ENCODE measurements at places on chromosomes 16 and 17.

- DNase-seq: no peak
Observed at GRCh38 chr17:83164490-83164889, 85.1 kb downstream of the METRNL start.

DNA sequence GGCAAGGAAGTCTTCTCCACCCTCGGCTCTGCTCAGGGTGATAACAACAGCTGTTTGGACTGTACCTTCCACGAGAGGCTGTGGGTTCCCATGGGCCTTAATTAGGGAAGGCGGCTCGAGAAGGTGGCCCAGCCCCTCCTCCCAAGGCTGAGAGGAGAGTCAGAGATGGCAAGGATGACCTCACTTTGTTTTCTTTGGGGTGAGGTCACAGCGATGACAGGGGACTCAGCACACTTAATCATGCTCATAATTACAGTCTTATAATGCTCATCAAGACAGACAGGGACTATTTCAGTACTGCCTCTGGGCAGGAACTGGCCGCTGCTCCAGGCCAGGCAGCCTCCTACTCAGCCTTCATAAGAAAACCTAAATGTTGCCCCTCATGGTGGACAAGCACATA, 19.7 kb downstream of the WFDC1 start:
- DNase-seq: no peak

DNA sequence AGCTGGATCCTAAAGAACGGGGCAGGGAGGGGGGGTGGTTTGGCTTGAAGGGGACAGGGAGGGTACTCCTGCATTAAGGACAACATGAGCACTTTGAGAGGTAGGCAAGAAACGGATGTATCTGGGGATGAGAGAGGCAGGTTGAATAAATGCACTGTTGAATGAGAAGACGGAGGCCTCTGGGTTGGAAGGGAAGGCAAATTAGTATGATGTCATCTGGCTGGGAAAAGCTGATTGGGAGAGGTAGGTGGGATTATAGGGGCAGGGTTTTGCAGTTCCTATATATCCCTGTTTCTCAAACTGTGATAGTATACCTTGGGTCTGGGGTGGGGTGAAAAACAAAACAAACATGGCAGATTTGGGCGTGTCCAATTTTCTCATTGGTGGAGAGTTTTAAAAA, 44.3 kb downstream of the PRKAR1A start:
- no peak for DNase-seq

DNA sequence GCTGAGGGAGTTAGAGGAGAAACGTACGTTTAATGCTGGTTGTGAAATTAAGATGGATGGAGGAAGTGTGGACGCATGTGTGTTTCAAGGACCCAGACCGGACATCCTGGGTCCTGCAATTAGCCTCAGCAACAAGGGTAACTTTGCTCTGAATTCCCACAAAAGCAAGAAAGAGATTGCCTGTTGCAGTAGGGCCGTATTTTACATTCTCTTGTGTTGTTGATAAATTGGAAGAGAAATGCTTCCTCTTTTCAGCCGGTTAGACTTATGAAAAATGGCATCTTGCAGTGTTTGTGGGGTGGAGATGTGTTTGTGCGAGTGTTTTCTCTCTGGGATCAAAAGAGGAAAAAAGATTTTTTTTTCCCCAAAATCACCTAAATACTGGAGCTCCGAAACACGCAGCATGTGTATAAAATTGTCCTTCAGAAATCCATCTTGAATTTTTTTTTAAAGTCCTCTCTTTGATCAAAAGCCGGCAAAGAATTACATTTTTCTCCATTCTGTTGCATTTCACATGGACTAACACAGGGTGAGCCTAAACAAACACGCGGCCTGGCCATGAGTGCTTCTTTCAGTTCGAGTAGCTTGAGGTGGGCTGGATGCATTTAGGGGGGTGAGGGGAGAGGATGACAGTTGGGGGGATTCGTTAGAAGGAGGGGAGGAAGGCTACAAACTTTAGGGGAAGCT, 251.6 kb downstream of the C16orf95 start:
- no peak for DNase-seq

GRCh38 chr17:43573579-43574321, 27.6 kb upstream of the ETV4 start:
- no peak for DNase-seq

DNA sequence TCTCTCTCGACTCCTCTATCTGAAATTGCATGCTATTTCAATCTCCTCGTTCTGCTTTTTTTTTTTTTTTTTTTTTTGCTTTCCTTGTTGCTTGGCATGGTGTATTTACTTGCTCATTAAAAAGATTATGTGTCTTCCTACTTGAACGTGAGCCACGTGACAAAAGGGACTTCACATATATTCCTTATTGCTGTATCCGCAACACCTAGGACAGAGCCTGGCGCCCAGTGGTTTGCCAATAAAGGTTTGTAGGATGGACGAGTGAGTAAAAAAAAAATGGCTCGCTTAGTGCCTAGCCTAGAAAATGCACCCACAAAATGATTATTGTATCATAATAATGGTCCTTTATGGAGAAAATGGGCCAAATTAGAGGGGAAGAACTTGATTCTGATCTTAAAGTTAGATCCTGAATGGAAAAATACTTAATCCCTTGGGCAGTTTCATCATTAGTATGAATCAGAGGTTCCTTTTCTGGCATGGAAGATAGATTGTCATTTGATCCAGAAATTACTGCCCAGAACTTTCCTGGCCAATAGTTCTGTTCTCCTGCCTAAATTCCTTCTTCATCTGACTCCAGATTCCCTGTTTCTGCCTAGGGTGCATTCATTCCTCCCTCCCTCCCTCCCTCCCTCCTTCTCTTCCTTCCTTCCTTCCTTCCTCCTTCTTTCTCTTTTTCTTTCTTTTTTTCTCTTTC, 13.6 kb upstream of the TMEM220 start:
- DNase-seq: no peak

DNA sequence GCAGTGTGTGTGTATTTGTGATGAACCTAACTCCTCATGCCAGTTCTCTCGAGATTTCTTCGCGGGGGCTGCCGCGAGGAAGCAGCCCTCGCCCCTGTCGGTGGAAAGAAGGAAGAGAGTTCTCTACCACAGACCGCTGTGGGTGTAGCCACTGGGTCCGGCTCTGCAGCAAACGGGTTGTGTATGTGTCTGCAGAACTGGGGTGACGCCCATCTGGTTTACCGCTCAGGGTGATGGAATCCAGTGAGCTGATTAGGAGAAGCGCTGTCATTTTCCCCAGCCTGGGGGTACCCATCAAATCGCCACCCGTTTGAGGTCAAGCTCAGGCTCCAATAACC, 7.7 kb downstream of the CORO6 start:
- peak; percentile 90 for DNase-seq

DNA sequence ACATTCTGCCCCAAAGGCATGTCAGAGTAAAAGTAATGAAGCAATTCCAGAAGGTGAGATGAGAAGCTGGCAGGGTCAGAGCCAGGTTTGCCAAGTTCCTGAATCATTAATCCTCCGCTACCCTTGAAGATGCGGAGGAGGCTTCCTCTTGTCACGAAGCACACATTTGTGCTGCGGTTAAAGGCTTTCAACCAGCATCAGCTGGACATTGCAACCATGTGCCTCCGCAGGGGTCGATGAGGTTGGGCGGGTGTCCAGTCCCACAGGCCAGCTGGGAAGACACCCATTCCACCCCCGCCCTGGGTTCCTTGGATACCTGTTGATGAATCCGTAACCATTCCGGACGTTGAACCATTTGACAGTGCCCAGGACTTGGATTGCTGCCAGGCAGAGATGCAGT, 1.3 kb downstream of the YBX2 start:
- DNase-seq: no peak

DNA sequence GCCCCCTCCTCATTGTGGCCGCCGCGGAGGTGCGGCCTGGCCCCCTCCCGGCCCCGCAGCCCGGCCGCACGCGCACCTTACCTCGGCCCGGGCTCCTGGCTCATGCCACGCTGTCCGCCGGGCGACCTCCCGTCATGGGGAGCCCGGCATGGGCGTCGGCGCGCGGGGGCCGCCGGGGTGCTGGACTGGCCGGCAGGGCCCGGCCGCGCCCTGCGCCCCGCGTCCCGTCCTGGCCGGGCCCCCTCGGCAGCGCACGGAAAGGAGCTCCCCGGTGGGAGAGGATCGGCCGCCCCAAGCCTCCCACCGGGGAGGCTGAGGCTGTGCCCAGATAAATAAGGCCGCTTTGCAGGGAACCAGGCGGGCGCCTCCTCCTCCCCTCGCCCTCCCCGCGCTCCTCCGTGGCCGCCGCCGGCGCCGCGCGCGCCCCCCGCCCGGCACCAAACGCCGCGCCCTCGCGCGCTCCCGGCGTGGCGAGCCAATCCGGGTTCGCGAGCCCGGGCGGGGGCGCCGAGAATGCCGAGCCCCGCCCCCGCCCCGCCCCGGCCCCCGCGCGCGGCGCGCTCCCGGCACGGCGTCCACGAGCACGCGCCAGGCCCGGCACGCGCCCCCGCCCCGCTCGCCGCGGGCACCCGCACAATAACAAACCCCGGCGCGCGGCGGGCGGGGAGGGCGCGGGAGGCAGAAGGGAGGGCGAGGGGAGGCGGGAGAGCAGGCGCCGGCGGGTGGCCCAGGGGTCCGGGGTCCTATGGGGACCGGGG, at the start of gene FBXL16:
TSS of gene FBXL16 (minus strand) at position 371 of the 758 bp plus-strand sequence. CDS start 8,396 bp downstream, outside the sequence.
- no peak for DNase-seq

GRCh38 chr17:2724784-2725164, 13.2 kb upstream of the CLUH start:
- peak; percentile 38 for DNase-seq

DNA sequence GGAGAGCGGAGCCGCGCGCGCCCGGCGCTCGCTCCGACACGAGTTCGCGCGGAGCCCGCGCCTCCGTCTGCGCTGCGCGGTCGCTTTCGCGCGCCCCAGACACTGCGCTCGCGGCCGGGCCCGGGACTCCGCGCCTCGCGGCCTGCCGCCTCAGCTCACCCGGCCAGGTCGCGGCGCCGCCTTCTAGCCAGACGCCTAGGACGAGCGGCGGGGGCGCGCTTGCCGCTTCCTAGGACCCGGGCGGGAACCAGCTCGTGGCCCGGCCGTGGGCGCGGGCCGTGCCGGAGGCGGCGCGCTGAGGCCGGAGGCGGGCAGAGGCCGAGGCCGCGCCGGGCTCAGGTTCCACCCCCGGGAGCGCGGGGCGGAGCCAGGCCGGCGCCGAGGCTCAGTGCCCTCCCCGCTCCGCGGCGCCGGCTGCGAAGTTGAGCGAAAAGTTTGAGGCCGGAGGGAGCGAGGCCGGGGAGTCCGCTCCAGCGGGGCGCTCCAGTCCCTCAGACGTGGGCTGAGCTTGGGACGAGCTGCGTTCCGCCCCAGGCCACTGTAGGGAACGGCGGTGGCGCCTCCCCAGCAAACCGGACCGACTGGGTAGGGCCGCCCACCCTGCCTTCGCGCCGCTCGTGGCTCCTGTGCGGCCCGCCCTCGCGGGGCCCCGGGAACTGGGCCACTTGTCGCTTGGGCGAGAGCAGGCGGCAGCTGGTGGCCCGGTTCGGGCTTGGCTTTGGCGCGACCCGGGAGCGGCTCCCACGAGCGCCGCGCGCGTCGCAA, at the start of gene SPHK1:
TSS of gene SPHK1 (plus strand) at position 388 of the 765 bp plus-strand sequence. CDS start 1,036 bp downstream, outside the sequence.
- DNase-seq: peak; percentile 66

- DNase-seq: no peak
Observed at GRCh38 chr16:11794996-11795886, 1.8 kb downstream of the ZC3H7A start.

DNA sequence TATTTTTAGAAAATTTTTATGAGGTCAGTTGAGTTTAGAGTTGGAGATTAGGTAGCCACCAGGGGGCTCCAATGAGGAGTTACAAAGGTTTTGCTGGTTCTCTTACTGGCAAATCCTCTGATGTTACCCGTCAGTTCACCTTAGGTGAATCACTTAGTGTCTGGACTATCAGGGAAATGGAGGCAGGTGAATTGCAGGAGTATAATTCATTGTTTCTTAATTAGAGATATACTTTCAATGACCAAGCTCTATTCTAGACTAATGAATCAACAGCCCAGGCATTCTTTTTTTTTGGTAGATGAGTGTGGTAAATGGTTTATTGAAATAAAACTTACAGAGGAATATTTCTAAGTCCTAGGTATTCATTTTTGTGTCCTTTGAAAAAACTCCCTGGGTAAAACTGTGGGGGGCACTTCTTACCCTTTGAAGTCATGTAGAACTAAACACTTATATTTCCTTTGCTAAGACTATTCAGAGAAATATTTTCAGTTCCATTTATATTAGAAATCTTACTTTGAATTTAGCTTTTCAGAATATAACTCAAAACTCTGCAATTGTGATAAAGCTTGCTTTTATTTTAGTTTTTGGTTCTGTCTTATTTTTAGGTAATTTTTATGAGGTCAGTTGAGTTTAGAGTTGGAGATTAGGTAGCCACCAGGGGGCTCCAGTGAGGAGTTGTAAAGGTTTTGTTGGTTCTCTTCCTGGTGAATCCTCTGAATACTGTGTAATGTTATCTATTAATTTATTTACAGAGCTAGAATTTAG, 17.7 kb downstream of the PSMD11 start:
- peak; percentile 78 for DNase-seq

DNA sequence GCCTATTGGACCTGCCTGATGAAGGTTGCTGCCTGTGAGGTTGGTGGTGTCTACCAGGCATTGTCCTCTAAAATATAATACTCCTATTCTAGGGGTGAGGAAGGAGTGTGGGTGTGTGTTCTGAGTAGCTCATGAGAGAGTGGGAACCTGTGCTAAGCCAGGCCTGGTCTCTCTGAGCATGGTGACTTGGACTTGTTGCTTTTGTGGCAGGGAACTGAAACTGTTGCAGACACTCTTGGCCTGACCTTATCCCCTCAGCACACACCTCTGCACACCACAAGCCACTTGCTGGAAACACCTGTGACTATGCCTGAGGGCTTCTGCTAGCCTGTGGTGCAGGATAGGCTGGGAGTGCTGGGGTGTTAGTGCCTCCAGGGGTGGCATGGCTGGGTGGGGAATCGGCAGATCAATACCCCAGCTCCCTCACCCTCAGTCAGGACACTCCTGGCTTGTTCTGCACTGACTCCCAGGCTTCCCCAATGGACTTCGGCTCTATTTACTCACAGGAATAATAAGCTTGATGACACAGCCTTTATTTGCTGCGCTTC, 29.9 kb downstream of the PLCG2 start:
- peak; percentile 14 for DNase-seq

DNA sequence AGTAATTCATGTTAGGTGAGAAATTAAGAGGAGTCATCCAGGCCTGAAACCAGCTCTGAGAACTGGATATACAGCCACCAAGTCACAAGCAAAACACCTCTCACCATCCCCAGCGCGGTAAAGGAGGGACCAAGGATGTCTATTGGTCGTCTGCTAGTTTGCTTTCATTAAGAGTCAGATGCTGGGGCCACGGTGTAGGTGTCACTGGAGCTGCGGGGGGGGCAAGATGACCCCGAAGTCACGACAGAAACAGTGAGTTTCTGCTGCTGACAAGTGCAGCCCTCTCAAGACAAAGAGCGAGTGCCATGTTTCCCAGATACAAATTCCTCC, 790 bp downstream of the NCBP3 start:
- DNase-seq: peak; percentile 48

- no peak for DNase-seq
Observed at GRCh38 chr16:52827456-52827855, 225.2 kb downstream of the CHD9NB start.

DNA sequence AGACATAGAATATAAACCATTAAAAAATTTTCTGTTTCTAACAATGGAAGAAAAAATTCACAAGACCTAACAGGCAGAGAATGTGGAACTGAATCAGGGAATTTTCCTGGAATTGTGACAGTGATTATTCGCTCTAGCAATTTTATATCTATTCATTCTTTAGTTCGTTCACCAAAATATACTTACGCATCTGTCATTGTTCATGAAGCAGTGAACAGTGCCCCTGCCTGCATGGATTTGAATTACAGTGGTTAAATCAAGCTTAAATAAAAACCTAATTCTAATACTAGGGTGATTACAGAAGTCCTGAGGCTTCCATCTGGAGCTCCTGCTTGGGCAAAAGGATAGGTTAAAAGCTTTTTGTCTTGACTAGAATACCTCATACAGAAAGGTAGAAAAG, 48.6 kb downstream of the ABCA8 start:
- no peak for DNase-seq

GRCh38 chr17:58344047-58344790, 7.8 kb downstream of the SUPT4H1 start:
- peak; percentile 90 for DNase-seq

GRCh38 chr17:76048025-76048605, 21.0 kb upstream of the EVPL start:
- no peak for DNase-seq
